ENCODE measurements at places on chromosomes 7 and 10. TPM values are rescaled to one million over a fixed set of nuclear protein-coding genes. Genes with fewer than 3 reads are reported as not detected.

DNA sequence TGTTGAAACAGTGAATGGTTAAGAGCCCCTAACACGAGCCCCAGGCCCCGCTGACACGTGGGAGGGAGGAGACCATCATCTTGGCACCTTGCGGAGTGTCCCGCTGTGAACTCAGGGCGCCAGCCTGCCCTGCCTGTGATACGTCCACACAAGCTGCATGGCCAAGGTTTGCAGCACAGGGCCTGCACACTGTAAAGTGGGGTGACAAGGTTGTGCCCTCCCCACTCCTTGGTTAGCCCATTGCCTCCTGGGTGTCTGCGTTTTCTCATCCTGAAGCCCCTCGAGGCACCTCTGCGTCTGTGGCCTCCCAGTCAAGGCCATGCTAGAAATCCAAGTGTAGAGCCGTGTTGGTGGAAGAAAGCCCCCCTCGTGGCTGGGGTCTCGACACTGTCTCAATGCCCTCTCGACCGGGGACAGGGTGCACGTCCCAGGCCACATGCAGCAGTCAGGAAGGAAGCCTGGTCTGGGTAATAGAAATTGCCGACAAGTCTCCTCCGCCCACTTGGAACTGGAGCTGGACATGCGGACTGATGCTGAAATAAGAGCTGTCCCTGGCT, 192.1 kb downstream of the DNAJB6 start:
- no peak for DNase-seq

DNA sequence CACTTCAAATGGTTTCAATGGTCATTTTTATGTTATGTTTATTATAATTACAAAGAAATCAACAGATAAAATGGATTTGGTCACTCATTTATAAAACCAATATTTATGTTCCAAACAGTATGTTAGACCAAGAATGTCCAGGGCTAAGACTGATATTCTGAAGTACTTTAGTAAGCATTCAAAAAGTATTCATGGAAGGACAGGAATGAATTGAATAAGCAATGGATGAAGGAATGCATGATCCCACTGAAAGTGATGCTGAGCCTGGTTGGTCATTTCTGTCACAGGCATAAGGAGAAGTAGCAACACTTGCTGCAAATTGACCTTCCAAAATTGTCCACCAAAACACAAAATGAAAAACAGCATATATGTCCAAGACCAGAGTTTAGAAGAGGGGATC, 189.0 kb upstream of the CELF2 start:
- peak; percentile 35 for DNase-seq

DNA sequence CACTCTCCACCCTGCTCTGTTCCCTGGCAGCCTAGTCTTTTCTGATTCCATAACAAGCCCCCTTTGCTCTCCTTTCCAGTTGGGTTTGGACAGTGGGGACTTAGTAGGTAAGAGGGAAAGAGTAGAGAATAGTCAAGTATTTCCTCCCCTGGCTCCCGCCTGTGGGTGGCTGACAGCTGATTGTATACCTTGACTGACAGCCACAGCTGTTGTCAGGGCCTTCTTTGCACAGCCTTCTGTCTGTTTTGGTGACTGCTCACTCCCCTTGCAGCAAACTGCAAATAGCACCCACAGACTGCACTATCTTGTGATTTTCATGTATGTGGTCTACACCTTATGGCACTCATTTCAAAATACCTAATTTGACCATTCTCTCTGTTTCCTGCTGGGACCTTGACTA, 486.3 kb downstream of the ACTR3B start:
- DNase-seq = no peak

- DNase-seq = peak; percentile 74
Observed at GRCh38 chr10:125149036-125149679, 11.2 kb downstream of the CTBP2 start.

DNA sequence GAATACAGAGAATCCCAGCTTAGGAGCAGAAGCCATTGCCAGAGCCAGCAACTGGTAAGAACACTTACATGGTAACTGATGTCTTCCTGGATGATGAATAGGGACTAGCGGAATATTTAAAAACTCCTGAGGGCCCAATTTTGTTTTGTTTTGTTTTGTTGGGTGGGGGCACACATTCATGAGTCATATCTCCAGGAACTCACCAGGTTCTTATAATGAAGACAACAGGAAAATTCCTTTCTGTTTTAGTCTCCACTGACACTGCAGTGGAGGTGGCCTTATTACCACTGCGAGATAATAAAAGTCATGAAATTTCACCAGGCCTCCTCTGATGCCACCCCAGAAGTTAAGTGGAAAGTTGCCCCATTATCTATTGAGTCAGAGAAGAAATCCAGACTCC, 6.6 kb upstream of the CUZD1 start:
- DNase-seq = no peak

GRCh38 chr7:20440472-20441105, 109.9 kb downstream of the ITGB8 start:
- peak; percentile 20 for DNase-seq

DNA sequence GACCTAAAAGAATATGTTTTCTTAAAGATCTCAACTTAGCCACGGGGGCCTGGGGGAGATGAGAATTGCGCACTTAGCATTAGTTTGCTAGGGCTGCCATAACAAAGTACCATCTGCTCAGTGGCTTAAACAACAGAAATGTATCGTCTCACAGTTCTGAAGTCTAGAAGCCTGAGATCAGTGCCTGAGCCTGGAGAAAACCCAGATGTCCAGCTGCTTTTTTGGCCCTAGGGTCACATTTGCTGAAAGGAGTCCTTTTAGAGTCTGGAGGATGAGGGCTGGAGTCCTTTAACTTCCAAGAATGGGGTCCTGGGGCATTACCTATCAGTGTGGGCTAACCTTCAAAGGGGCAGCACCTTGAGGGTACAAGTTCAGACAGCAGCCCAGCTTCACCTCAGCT, 48.2 kb downstream of the SMURF1 start:
- DNase-seq = no peak

GRCh38 chr10:33101392-33101787, 143.4 kb upstream of the ITGB1 start:
- no peak for DNase-seq

The PTPN20 gene
- 0.24 TPM for polyA plus RNA-seq

GRCh38 chr7:132877573-132877972, 204.3 kb downstream of the CHCHD3 start:
- no peak for DNase-seq

GRCh38 chr7:74306730-74307469, 17.7 kb downstream of the CLIP2 start:
- peak; percentile 64 for DNase-seq

- no peak for DNase-seq
Observed at GRCh38 chr10:72756674-72757385, 64.9 kb downstream of the MCU start.

DNA sequence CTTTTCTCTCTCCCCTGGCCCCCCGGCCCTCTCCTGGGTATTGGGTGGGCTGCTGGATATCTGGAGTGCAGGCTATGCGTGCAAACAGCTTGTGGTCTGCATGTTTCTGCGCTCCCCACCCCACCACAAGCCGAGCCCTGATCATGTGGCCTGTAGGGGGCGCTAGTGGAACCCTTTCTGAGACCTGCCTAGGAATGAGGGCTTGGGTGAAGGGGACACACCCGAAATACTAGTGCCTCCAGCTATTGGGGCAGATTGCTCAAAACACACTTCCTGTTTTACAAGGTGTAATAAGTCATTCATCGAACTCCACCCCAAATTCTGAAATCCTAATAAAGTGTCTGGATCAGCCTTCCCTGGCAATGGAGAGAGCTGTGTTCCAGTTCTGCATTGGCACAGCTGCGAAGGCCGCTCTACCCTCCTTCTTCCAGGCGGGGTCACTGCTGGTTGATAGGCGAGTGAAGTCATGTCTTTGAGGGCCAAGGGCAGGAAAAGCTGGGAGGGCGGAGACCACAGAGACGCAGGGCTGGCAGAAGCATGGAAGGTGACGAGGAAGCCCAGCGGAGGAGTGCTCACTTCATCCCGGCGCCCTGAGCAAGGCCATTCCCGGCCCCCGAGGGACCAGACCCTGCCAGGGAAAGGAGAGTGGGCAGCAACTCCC, 19.8 kb upstream of the PRRT4 start:
- DNase-seq = no peak

The NPFFR1 gene
- not detected for polyA plus RNA-seq

Measured in fibroblast of lung (primary cell).